Stimulated activated CD4-positive, alpha-beta T cell treated with anti-CD3 and anti-CD28 coated beads, TNF-alpha, amount 100 ng/mL, for 48 hours (primary cell): ENCODE measurements at places on chromosomes 3 and 15.

DNA sequence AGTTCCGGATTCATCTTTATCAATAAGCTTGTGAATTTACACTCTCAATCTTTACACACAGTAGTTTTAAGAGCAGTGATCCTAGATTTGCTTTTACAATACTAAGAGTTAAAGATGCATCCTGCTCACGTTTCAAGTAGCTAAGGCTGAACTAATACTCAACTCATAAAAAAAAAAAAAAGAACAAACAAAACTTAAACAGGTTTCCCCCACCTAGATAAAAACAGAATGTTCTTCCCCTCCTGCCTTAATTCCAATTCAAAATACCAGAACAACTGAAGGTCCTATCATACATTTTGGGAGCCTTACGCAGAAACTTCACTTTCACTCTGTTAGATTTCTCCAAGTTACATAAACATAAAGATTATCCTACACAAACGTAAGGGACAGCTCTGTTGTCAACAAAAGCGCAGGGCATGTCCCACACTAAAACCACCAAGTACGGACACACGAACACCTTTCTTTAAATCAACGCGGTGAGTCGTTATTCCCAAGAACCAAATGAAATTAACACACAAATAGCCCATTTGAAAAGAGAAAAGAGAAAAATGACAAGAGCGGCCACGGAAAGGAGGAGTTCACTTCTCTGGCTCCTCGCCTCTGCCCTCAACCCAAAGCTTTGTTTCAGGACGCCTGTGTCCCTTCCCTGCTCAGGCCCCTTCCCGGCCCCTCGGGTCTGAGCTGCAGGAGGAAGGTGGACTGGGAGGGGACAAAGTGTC is 941 bp downstream of the CBLB start:
- DNase-seq = no peak

GRCh38 chr3:47849186-47849698 is 46.3 kb downstream of the DHX30 start:
- DNase-seq = no peak

GRCh38 chr3:133192363-133192945 is 154.3 kb downstream of the TMEM108 start:
- DNase-seq = no peak

GRCh38 chr3:123682302-123682701 is 97.4 kb upstream of the HACD2 start:
- no peak for DNase-seq

DNA sequence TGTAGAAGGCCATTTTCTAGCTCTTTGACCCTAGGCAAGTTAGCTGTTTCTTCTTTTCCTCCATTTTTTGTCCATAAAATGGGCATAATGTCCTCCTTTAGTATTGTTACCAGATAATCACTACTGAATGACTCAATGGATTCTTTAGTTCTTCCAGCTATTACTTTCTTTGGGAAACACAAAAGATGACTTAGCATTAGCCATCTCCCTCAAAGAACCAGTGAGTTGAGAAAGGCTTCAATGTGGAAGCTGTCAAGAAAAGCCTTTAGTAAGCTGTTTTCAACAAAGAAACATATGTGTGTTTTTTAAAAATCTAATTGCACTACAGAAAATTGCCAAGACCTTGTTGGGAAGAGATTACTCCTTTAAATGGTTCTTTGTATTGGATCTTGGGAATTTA is 135.7 kb downstream of the SLC9A9 start:
- DNase-seq = no peak

- no peak for DNase-seq
These were observed 27.2 kb upstream of the WDR5B start for GRCh38 chr3:122443090-122443489.

DNA sequence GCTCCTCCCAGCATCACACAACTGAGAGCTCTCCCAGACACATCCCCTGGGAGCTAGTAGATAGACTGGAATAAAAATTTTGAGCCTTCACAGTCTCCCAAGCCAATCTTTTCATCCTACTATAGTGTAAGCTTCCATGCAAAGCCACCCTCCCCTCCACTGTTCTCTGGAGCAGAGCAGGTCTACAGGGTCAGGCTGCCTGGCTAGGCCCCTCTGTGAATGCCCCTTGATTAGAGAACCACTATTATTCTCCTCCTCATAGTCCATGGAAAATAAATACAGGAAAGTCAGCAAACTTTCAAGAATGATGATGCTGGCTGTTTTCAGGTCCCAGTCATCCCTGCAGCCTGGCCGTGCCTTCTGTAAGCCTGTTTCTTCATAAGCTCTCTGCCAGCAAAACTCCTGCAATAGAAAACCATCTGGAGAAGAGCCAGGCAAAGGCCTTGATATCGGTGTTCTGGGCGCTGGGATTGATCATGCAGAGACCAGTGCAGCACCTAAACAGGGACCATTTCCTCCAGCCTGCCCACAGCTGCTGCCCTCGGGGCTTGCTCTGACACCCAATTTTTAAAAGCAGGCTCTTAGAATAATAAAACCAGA is 51.7 kb downstream of the CRYGS start:
- DNase-seq = no peak

GRCh38 chr3:145370870-145371269 is 790.1 kb downstream of the PLOD2 start:
- no peak for DNase-seq

GRCh38 chr3:186921578-186921977 is 8.7 kb upstream of the ST6GAL1 start:
- no peak for DNase-seq

GRCh38 chr3:183884097-183884426 is 618 bp downstream of the PARL start:
- DNase-seq = no peak

GRCh38 chr15:60382773-60383674 is 14.8 kb downstream of the ANXA2 start:
- DNase-seq = no peak

GRCh38 chr15:78567531-78567930 is 2.2 kb downstream of the CHRNA5 start:
- DNase-seq = no peak

DNA sequence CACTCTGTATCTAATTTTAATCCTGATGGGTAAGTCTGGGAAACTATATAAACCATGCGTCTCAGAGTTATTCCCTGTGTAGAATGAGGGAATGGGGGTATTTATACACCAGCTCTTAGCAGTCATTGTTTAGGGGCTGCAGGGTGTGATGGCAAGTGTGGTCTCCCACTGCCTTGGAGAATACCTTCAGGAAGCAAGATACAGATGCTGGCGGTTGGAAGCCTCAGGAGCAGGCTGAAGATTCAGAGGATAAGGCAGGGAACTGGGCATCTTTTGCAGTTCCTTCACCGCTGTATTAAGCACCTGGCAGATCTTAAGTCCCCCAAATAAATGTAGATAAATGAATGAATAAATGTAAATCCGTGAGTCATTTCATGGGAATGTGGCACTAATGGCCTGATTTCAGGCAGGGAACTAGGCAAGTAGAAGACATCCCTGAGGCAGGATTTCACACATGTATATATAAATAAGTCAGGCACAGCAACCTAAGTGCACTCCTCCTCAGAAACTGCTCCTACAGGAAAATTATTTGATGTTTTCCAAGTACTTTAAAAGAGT is 209.2 kb upstream of the GADL1 start:
- no peak for DNase-seq

GRCh38 chr15:90903733-90904536 is 833 bp downstream of the MAN2A2 start:
- DNase-seq = no peak

- DNase-seq = no peak
These were observed 37.6 kb downstream of the RAB8B start for GRCh38 chr15:63226966-63227401.

DNA sequence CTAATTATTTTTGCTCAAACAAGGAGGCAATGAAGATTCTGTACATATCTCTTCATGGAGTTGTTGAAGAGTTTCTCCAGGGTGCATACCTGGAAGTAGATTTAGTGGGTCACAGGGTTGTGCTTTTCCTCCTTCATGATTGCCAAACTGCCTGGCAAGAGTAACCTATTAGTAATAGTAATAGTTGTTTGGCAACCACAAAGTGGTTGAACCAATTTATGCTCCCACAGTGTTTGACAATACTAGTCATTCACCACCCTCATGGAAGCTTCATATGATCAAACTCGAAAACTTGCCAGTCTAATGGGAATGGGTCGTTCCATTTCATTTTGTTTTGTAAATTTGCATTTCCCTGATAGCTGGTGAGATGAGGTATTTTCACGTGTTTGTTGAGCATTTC is 57.8 kb downstream of the TLE3 start:
- DNase-seq = no peak

GRCh38 chr3:49903451-49904424 is at the start of gene MST1R:
Gene MST1R (minus strand): TSS chr3:49903873. CDS start chr3:49903609, 264 bp downstream.
- DNase-seq = peak; percentile 88

DNA sequence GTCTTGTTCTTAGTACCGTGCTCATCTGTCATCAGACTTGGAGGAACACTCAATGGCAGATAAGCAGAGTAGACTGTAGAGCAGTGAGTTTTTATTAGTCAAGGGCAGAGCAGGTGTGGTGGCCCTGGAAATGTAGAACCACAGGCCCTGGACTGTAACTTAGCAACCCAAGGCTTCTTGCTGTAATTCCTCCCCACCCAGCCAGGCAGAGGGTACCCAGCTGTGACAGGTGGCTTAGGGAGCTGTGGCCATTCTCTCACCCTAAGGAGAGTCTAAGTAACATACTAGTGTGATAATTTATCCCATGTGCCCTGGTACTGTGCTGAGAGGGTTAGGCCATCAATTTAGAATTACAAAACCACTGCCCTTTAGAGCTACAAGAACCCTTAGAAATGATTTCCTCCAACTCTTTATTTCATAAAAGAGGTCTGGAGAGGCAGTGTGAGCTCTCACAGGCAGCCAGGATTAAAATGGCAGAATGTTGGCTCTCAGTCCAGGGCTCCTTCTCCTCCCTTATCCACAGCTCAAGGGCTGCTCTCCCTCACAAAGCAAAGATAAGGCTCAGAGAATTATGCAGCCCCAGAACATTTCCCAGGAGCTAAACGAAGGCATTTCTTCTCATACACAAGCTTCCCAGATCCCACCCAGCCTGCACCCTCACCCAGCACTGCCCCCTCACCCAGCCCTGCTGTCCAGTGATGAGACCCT is 3.0 kb downstream of the POMGNT2 start:
- DNase-seq = no peak

- no peak for DNase-seq
These were observed 37.3 kb upstream of the CACNA1D start for GRCh38 chr3:53457068-53457467.

DNA sequence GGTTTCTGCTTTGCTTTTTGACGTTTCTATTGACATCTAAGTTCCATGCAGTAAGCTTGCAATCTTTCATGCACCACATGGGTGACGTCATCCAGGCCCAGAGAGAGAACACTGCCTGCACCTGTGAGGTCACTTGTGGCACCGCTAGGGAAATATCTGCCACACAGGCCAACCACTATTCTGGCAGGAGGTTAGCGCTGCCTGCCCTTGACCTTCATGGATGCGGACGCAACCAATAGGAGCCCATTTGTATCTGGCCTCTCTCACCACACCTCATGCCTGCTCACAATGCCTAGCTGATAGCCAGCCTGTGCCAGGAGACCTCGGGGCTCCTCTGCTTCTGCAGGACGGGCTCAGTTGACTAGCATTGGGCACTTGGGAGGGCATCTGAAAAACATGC is 55.8 kb upstream of the PRR23E start:
- no peak for DNase-seq

DNA sequence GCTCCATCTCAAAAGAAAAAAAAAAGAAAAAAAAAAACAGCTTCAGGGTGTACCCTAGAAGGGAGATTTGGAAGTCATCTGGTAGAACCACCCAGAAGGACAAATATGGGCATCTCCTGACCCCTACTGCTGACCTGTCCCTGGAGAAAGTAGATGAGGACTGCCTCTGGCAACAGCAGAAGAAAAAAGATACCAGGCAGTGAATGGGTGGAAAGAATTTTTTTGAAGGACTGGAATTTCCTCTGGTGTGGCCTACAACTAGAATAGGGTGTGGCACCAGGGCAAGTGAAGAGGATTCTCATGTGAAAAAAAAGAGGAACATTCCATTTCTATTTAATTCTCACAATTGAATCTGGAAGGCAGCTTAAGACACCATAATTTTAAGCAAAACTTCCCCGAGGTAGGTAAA is 3.1 kb downstream of the ANXA2 start:
- DNase-seq = no peak

DNA sequence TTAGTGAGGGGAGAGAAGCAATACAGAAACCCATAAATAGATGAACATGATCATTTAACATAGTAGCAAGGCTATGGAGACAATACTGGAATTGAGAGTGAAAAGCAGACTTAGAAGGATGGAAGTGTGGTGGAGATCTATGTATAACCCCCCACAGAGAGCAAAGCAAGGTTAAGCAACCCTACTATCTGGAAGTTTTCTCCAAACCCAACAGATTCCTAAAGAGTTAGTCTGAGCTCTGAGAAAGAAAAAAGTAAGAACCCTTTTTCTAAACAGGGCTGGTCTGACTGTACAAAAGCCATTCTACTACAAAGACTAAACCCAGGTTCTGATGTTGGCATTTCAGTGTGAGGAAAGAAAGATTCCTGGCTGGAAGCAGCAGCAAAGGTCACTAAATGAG is 153.2 kb downstream of the WNT5A start:
- no peak for DNase-seq

DNA sequence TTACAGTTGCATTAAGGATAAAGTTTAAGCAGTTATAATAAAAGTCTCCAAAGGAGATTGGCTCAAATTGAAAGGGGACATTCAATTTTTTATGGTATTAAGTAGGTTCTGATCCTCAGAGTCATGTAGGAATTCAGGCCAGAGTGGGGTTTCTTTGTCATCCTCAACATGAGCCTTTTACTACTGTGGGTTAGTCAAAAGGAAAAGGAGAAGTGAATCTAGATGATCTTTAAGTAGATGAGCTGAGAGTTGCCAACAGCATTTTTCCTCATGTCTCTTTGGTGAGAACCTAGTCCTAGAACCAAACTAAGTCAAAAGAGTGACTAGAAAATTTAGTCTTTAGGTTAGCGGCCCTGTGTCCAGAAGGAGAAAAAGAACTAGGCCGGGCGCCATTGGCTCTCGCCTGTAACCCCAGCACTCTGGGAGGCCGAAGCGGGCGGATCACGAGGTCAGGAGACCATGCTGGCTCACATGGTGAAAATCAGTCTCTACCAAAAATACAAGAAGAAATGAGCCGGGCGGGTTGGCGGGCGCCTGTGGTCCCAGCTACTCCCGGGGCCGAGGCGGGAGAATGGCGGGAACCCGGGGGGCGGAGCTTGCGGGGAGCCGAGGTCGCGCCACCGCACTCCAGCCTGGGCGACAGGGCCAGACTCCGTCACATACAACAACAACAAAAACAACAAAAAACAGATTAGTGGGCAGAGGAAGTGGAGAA is 4.2 kb upstream of the CHL1 start:
- no peak for DNase-seq
